ENCODE measurements at places on chromosomes 3 and 15. TPM values are rescaled to one million over a fixed set of nuclear protein-coding genes. Genes with fewer than 3 reads are reported as not detected.

The ARHGEF26 gene
- total RNA-seq = 1.3 TPM

The CIP2A gene
- 19.6 TPM for total RNA-seq

The CHCHD6 gene
- total RNA-seq = 6.2 TPM

The GPR62 gene
- total RNA-seq = not detected

The CRTAP gene
- total RNA-seq = 138 TPM

The TTC21A gene
- 1.3 TPM for total RNA-seq

The ZDHHC3 gene
- total RNA-seq = 41.4 TPM

The MSL2 gene
- total RNA-seq = 7.6 TPM

The SAMD7 gene
- total RNA-seq = not detected

The INSYN1 gene
- total RNA-seq = 0.13 TPM
